CD4-positive, alpha-beta T cell treated with Interleukin-17A for 1 hour (primary cell): ENCODE measurements at places on chromosomes 12 and 14.

DNA sequence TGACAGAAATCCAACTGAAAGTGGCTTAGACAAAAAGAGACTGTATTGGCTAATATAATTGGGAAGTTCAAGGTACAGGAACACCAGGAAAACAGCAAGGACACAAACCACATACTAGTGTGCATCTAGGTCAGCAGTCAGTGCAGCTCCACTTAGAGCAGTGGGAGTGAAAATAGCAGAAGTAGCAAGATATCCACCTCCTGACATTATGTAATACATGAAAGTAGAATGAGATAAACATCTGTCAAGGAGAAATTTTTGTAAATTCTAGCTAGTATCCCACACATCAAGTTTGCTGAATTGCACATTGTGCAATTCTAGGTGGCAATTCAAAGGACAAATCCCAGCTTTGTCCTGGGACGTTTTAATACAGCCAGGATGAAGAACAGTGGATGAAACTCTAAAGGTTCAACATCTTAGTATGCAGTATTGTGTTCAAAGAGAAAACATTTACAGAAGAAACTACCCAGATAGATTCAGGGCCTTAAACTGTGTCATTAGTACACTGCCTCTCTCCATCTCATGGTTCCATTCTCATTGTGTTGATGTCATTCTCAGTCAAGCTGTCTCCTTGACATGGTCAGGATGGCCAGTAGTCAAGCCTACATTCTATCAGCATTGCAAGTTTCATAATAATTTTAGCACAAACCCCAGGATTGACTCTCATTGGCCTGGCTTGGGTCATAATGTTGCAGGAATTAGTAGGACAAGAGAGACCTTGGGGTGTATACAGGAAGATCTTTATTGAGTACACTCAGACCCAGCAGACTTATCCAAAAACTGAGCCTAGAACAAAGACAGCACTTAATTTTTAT lies 56.8 kb downstream of the SDR9C7 start:
- DNase-seq, result no peak

- no peak for DNase-seq
Observed at GRCh38 chr14:51630987-51631386, 20.7 kb upstream of the FRMD6 start.

DNA sequence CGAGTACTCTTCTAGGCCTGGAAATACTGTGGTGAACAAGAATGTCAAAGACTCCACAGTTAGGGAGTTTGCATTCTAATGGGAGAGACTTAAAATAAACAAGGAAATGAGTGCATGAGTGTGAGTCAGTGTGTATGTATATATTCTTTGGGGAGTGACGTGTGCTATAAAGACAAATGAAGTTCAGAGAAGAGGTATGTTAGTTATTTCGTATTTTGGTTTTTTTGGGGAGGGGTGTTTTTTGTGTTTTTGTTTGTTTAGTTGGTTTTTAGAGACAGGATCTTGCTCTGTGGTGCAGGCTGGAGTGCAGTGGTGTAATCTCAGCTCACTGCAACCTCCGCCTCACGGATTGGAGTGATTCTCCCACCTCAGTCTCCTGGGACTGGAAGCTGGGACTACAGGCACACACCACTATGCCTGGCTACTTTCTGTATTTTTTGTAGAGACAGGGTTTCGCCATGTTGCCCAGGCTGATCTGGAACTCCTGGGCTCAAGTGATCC lies 74.3 kb downstream of the SRGAP1 start:
- DNase-seq, result no peak

- no peak for DNase-seq
Observed at GRCh38 chr12:111401167-111401605, 4.5 kb upstream of the SH2B3 start.

DNA sequence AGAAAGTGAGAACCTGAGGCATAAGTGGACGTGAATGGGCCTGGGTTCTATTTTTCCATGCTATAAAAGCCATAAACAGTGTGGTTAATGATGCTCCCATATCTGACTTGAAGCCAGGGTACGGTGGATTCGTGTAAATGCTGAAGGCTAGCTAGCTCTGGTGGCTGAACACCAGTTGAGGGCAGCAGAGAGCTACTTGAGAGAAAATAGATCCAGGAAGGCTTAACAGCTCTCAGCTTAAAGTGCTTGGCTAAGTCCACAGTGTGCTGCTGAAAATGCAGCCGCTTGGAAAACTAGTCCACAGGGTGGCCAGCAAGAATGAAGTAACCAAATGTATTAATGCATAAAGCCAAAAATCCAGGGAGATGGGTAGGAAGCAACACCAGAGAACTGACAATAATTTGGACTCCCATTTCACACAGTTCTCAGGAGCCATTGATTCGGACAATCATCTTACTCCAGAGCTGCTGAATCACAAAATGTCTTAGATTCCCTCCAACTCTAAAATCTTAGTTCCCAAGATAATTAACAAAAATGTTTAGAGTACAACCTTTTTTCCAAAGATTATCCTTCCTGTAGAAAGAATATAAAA lies 15.0 kb upstream of the FOXG1 start:
- no peak for DNase-seq

DNA sequence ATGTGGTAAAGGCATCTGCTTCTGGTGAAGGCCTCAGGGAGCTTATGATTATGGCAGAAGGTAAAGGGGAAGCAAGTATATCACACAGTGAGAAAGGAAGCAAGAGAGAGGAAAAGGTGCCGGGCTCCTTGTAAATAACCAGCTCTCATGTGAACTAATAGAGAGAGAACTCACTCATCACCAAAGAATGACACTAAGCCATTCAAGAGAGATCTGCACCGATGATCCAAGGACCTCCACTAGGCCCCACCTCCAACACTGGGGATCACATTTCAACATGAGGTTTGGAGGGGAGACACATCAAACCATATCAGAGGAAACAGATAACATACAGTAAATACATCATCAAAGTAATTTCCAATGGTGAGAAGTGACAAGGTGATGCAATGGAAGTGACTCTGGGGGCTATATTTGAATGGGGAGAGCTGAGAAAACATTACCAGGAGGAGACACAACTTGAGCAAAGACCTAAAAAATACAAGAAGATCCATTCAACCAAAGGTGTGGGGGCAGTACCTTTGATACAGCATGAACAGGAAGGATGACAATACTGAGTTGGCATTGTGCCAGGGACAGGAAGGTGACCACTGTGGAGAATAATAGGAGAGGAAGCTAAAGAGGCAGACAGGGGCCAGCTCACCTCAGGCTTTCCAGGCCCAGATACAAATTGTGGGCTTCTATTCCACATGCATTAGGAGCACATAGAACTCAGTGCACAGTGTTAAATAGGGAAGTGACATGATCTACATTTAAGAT lies 134.4 kb upstream of the GRIP1 start:
- peak; percentile 10 for DNase-seq

DNA sequence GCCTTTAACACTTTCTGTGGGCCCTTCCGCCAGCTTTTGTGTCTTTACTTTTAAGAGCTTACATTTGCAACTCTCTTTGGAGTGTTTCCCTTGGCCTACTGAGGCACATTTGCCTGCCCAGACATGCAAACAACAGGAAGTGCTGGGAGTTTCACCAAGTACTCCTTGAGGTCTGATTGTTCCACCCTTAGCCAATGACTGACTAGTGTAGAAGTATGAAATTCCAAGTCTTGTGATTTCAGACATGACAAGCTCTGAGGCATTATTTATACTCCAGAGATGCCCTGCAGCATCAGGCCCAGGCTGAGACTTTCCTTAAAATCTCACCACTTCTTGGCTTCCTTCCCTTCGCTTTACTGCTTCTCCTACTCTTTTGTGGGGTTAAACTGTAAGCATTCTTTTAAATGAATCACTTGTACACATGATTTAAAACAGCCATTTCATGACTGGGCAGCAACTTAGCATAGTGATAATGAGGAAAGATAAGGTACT lies 174.1 kb downstream of the SLC6A15 start:
- DNase-seq, result no peak

GRCh38 chr14:102771144-102771543 lies 6.1 kb upstream of the TRAF3 start:
- DNase-seq, result no peak
